ENCODE measurements at places on chromosomes 5 and 9.

DNA sequence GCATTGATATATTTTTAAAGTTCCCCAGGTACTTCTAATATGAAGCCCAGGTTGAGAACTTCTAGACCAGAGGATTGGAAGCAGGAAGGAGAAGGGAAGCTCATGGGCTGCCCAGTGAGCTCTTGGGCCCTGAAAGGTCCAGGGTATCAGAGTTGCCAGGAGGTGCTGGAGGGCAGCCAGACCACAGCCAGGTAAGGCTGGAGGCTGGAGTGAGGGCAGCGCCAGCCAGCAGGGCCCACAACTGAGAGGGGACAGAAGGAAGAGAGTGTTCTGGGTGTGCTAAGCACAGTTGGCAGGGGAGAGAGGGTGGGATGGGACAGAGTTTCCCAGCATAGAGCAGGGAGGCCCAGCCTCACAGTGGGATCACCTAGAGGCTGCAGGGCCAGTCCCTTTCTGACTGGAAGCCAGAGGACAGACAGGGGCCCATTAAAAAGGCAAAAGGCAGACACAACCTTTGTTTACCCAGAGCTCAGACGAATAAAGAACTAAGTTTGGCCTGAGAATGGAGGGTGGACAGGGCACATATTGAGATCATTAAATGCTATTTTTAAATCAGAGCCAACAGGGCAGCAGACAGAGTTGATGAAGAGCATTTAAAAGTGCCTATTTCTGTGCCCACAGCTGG lies 94.9 kb downstream of the PDE8B start:
- no peak for DNase-seq

- no peak for DNase-seq
Observed at GRCh38 chr9:93132946-93133680, 938 bp downstream of the NINJ1 start.

DNA sequence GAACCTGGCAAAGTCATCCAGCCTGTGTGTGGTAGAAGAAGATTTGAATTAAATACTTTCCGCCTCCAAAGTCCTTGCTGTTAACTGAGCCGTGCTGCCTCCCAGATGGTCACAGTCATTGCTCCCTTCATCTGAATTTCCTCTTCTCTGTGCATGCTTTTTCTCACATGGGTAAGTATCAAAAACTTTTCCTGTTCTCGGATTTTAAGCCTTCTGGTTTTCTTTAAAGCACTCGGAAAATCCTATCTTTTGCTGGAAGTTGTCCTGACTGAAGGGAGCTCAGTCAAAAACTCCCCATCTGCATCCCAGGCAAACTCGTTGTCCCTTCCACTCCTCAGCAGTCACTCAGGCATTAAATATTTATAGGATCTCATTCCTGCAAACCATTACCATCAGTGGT lies 290.0 kb upstream of the PIK3R1 start:
- DNase-seq: no peak

DNA sequence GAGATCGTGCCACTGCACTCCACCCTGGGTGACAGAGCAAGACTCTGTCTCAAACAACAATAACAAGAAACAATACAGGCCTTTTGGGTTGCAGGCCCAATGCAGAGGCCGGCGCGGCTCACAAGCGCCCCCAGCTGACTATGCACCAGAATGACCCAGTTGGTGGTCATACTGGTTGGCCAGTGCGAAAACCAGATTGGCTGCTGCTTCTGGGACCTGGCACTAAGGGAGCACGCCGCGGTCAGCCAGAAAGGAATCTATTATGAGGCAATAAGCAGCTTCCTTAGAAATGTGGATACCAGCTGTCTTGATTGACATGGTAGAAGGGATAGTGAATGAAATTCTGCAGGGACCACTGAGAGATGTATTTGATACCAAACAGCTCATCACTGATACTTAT lies 35.0 kb downstream of the RANBP17 start:
- peak; percentile 7 for DNase-seq

DNA sequence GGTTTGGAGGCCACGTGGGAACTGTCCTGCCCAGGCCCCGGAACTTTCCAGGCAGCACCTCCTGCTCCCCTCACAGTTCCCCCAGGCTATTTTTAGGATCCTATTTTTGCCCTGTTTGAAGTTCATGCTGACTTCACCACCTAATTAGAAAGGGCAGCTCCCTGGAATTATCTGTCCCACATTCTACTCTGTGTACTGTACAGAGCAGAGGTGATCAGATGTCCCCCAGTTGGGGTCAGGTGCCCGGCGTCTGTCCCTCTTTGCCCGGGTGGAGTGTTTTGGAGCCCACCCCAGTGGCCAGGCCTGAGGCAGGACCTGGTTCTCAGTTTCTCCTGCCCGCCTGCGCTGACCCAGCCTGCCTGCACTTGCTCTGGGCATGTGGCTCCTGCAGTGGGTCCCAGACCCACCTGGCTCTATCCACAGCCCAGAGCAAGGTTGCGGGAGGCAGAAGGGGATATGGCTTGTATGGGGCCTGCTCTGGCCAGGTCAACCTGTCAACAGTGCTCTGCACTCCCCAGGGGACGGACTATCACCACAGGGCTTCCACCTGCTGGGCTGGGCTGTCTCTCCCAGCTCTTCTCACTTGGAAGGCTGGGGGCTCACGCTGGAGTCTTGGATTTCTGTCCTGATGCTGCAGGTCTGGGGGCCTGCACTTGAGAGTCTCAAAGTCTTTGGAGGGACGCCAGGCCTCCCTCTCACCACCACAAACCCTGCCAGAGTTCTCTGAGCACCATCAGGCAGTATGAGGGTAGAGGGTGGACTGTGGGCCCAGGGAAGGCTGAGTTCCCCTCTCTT lies 268.3 kb downstream of the GADD45G start:
- DNase-seq: no peak

DNA sequence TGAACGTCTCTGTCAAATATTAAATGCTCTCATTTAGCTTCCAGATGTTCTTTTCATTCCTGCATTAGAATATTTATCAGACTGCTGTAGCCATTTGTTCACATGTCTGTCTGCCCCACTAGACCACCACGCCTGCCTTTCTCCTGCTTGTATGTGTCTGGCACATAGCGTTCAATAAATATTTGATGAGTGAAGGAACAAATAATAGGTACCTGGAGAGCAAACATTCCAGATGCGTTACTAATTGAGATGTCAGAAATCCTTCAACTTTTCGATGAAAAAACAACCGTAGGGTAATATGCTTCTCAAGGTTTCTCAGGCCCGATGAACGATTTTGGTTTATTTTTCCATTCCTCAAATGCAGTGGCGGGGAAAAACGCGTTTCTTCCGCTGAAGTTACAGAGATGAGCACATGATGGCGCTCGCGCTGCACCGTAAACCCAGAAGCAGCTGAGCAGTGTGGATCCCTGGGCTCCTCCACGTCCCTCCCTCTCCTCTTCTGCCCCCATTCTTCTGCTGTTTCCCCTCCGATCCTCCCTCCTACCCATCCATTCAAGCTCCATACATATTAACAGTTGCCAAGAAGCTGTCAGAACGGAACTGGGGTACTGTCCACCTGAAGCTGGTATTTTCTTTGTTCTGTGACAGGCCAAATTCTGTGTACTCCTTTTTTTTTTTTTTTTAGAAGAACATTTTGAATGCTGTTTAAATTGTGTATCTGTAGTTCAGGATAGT lies 245.4 kb downstream of the MPDZ start:
- peak; percentile 39 for DNase-seq

GRCh38 chr9:22514871-22515270 lies 68.2 kb downstream of the DMRTA1 start:
- no peak for DNase-seq

- DNase-seq: peak; percentile 64
Observed at GRCh38 chr5:14685757-14686156, 21.2 kb downstream of the OTULIN start.

DNA sequence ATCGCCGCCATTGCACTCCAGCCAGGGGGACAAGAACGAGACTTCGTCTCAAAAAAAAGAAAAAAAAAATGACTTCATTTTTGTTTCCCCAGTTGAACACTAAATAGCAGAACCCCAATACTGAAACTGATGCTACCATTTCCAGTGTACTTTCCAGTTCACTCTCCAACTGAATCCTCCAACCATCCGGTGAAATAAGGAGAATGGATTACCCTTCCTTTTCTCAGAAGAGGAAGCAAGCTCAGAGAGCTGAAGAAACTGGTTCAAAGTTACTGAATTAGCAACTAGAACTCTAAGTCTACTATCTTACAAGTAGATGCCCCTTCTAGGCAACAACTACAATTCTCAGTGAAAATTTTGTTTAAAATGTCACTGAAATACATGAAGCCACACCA lies 3.9 kb downstream of the FAM13B start:
- DNase-seq: no peak

GRCh38 chr5:135005076-135005475 lies 29.0 kb downstream of the PITX1 start:
- no peak for DNase-seq

- DNase-seq: no peak
Observed at GRCh38 chr5:126641387-126641786, 40.6 kb downstream of the PHAX start.

DNA sequence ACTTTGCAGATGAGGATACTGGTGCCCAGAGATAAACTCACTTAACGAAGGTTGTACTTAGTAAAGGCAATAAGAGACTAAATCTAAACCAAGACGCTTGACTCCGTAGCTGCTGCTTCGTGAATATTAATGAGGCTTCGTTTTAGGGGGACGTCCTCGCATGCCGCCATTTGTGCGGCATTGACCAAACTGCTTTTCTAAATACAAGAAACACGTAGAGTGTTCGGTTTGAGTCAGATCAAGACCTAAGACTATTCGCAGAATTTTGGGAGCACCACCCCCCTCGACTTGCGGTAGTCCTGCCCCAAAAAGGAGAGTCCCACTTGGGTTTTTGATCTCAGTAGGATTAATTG lies 1.1 kb downstream of the NPM1 start:
- peak; percentile 69 for DNase-seq

GRCh38 chr9:94984891-94985476 lies 258.5 kb downstream of the AOPEP start:
- DNase-seq: no peak

GRCh38 chr5:36017004-36017403 lies 25.8 kb upstream of the UGT3A1 start:
- no peak for DNase-seq

GRCh38 chr5:93107141-93107540 lies 473.9 kb downstream of the NR2F1-AS1 start:
- no peak for DNase-seq

- peak; percentile 63 for DNase-seq
Observed at GRCh38 chr9:131274674-131275331, 1.5 kb downstream of the FAM78A start.
